ENCODE measurements at places on chromosomes 1 and 21.

DNA sequence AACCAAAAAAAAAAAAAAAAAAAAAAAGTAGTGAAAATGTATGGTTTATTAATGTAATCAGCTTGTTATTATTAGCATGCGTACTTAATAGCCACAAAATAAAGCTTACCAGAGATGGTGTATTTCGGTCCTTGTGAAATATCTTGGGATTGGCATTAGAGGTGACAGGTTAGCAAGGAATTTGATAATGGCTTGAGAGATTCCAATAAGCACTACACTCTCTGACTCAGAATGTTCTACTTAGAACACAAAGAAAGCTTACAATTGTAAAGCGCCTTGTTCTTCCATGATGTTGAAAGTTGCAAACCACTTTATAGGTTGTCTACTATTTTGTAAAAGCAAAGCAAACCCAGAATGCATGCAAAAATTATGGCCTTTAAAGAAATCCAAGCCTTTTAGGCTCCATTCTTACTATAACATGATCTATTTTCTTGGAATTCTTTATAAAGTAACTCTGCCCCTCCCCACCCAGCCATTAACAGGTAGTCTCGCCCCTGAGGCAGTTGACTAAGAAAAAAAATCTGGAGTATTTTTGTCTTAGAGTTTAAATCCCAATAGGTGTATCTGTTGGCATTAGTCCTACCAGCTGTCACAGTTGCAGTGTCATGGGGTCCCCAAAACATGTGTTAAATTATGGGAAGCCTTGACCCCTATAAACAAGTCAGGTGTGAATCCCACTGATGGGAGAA is 129.2 kb downstream of the DHRS3 start:
- DNase-seq = peak; percentile 40

DNA sequence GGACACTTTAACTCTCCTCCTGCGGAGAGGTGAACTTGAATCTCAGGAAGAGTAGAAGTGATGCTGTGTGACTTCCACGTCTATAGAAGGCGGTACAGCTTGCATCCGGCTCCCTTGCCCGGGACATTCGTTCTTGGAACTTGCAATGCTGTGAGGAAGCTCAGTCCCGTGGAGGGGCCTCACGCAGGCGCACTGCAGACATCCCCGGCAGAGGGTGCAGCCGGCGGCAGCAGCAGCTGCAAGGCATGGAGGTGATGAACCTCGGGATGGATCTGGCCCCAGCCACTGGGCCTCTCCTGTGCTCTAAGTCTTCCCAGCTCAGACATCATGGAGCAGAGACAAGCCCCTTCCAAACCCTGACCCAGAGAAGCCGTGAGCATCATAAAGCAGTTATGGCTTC is 61.8 kb upstream of the SOD1 start:
- no peak for DNase-seq

DNA sequence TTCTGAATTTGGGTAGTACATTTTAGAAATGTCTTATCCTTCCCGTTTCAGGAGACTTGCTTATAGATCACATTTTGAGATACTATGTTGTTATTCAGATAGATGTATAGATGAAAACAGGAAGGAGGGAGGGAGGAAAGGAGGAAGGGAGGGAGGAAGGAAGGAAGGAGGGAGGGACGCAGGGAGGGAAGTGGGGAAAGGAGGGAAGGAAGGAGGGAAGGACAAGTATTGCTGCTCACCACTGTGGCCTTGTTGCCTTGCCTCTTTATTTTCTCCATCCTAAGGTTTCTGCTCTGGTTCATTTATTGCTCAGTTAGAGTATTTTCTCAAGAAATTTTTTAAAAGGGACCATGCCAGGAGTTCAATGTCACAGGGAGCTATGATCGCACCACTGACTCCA is 134.3 kb downstream of the LTN1 start:
- no peak for DNase-seq

DNA sequence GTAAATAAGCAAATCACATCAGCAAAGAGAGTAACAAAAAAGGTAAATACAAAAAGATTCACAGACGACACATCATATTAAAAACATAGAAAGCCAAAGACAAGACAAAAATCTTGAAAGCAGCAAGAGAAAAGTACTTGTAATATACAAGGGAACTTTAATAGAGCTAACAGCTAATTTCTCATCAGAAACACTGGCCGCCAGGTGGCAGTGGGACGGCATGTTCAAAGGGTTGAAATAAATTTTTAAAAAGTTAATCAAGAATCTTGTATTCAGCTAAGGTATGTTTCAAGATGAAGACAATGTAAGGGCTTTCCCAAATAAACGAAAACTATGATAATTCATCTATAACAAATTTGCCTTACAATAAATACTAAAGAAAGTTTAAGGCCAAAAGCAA is 358.1 kb downstream of the LRRIQ3 start:
- DNase-seq = peak; percentile 9

- DNase-seq = no peak
These were observed 7.7 kb upstream of the PCP4L1 start for GRCh38 chr1:161250829-161251228.

GRCh38 chr1:39394598-39394997 is 96.8 kb upstream of the BMP8A start:
- DNase-seq = no peak

DNA sequence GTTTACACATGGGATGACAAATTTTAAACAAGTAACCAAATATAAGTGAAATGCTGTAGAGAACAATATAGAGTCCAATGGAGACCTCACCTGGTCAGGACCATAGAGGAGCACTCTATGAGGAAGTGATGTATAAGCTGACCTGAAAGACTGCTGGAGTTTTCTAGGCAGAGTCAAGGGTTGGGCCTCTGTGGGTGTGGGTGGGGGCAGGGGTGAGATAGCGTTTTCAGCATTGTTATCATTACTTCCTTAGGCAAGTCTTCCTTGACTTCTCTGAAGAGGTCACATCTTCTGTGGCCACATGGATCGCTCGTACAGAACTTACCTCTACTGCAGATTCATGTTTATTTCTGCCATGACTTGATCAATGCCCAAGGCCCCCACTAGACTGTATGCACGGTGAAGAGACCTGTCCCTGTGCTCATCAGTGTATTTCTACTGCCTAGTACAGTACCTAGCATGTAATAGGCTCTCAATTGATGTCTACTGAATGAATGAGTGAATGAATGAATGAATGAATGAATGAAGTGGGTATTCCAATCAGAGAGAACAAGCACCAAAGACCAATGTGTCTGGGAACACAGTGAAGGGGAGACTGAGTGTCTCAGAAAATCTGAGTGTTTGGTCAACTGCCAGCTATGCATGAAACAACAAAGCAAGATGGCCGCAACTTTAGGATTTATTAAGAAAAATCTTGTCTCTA is 116.5 kb downstream of the RNF220 start:
- no peak for DNase-seq

GRCh38 chr1:59877108-59877682 is 49.4 kb downstream of the CYP2J2 start:
- no peak for DNase-seq

DNA sequence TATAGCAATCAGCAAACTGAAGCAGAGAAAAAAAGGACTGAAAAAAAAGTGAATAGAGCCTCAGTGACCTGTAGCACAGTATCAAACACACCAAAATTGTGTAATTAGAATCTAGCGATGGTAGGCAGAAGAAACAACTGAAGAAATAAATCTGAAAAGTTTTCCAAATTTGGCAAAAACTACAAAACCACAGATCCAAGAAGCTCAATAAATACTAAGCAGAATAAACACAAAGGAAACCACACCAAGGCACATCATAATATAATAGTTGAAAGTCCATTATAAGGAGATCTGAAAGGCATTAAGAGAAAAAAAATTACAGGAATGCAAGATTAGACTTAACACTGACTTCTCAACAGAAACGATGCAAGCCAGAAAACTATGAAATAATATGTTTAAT is 7.1 kb upstream of the IL12RB2 start:
- DNase-seq = peak; percentile 22

GRCh38 chr1:25425098-25426085 is 4.8 kb upstream of the RHCE start:
- DNase-seq = no peak

DNA sequence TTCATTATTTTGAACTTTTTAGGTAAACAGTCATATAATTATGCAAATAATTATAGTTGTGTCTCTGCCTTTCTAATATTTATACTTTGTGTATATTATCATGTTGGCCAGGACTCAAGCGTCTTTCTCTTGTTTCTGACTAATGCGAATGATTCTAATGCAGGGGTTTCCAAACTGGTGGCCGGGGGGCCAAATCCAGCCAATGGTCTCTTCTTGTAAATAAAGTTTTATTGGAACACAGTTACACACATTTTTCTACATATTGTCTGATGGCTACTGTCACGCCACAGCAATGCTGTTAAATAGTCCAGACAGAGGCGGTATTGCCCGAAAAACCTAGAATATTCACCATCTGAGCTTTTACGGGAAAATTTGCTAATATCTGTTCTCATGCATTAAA is 8.9 kb upstream of the POFUT2 start:
- no peak for DNase-seq

DNA sequence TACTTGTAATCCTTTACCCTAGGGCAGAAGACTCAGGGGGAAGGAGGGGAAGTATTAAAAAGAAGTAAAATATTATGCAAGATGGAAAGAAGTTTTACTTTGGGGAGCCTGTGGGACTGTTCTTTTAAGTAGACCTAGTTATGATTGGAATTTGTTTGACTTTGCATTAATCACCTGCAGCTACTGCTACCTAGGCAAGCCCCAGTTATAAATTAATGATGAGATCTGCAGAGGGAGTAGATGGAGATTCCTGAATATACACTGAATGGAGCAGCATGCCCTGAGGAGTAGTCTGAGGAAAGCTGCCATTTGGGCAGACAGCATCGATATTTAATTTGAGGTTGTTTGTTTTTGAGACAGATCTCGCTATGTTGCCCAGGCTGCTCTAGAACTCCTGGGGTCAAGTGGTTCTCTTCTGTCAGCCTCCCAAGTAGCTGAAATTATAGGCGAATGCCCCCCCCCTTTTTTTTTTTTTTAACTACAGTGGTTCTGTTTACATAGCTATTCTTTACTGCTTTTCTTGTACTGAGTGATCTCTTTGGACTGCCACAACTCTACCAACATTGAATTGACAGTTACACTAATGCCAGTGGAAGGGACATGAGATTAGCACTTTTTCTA is 81.4 kb upstream of the SERTAD4 start:
- no peak for DNase-seq

GRCh38 chr1:175470591-175470990 is 272.8 kb downstream of the TNR start:
- no peak for DNase-seq

DNA sequence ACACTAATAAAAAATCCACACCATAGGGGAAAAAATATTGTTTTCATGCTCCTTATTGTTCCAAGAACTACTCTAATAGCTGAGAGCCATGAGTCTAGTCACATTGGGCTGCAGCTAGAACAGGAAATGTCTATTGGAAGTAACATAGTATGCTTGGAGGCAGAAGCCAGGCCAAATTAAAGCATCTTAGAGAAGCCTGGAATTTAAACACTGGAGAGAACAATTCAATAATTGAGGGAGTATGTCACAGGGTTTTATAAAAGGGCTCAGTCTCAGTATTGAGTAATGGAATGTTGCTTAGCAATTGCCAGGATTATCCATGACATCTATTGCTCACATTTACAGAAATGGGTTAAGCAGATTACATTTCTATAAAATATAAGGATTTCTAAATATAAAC is 471.3 kb downstream of the LMO4 start:
- DNase-seq = peak; percentile 40

DNA sequence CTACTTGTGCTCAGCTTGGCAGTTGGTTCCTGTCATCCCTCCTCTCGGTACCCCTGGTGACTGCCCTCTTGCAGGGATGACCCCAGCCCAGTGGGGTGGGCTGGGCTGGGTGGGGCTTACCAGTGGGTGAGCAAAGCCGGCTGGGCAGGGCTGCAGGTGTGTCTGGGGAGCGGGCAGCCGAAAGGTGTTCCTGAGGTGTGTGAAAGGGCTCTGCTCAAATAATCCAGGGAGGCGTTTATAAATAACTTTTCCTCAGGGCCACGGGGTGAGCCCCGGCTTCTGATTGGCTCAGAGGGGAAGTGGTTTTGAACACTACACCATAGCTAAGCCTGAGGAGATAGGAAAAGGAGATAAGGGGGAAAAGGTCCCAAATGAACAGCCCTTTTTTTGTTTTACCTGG is at the start of gene SLC26A9:
Gene SLC26A9, minus strand, starts transcription at position 212 of the 400 bp plus-strand sequence. CDS start 7,636 bp downstream, outside the sequence.
- no peak for DNase-seq

DNA sequence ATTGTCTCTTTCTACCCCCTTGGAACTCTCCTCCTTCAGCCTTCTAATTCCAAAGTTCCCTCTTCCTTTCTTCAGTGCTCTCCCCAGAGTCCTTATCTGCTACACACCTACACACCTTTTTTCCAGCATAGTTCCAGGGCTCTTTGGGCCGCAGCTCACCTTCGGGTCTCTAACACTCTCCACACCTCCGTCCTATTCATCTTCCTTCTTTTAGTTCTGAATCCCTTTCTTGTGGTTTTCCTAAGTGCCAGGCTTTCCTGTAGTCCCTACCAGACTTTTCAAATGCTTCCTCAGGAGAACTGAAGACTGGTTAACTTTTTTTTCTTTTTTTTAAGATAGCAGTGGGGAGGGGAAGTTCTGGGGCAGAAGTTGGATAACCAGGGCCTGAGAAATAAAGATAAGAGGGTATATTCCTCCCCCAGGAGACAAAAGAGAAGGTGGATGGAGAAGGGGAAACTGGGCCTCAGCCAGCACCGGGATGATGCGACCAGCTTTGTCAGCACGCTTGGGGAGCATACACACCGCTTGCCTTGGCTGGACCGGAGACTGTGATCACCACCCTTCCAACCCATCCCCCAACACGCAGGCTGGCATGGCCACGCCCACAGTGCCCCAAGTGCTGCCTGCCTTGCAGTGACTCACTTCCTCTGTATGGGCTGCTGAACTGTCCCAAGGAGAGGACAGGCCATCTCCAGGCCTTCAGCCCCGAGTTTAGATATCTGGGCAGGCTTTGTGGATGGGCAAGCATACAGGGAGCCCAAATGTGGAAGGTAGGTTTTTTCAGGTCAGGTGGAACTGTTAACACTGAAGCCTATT is 2.5 kb upstream of the CERS2 start:
- no peak for DNase-seq

DNA sequence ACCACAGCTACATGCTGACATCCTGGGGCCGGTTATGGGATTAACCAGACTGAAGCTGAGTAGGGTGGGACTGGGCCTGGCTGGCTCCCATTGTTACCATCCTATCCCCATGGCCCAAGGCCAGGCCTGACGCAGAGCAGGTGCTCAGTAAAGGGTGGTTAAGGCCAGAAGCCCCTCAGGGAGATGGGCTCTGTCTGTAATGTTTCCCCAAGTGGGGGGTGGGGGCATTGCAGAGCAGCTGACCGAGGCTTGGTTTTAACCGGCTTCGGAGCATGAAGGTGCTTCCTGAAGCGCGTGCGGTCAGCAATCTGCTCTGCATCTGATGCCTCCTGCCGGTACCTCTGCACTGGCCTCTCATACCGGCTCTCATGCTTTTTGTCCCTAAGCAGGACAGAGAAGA is 83.4 kb upstream of the ACTL8 start:
- DNase-seq = no peak

- DNase-seq = no peak
These were observed 6.4 kb downstream of the TRIM63 start for GRCh38 chr1:26060832-26061574.

GRCh38 chr1:200314085-200314750 is 95.6 kb downstream of the ZNF281 start:
- DNase-seq = peak; percentile 97

GRCh38 chr1:93938461-93939145 is 29.4 kb upstream of the GCLM start:
- DNase-seq = no peak

- no peak for DNase-seq
These were observed 35.6 kb downstream of the COL6A1 start for GRCh38 chr21:46017148-46017547.

GRCh38 chr1:16145030-16145661 is 10.7 kb downstream of the EPHA2 start:
- DNase-seq = peak; percentile 57

All from fibroblast of upper back skin (primary cell).